ENCODE measurements at places on chromosomes 4 and X.

GRCh38 chrX:27336466-27337091, 126.6 kb downstream of the PPP4R3C start:
- DNase-seq, result no peak

GRCh38 chrX:19760841-19761512, 126.4 kb downstream of the SH3KBP1 start:
- peak; percentile 36 for DNase-seq

GRCh38 chrX:3024176-3024575, 17.1 kb upstream of the ARSF start:
- DNase-seq, result no peak

- DNase-seq, result no peak
Measured at GRCh38 chrX:141989815-141990214, 86.1 kb downstream of the MAGEC1 start.

Data from epithelial cell of proximal tubule (primary cell).